Activated T-helper 1 cell treated with anti-CD3 and anti-CD28 coated beads, Interleukin-2, amount 50 U/mL, for 16 hours (primary cell): ENCODE measurements at places on chromosomes 6 and 20.

DNA sequence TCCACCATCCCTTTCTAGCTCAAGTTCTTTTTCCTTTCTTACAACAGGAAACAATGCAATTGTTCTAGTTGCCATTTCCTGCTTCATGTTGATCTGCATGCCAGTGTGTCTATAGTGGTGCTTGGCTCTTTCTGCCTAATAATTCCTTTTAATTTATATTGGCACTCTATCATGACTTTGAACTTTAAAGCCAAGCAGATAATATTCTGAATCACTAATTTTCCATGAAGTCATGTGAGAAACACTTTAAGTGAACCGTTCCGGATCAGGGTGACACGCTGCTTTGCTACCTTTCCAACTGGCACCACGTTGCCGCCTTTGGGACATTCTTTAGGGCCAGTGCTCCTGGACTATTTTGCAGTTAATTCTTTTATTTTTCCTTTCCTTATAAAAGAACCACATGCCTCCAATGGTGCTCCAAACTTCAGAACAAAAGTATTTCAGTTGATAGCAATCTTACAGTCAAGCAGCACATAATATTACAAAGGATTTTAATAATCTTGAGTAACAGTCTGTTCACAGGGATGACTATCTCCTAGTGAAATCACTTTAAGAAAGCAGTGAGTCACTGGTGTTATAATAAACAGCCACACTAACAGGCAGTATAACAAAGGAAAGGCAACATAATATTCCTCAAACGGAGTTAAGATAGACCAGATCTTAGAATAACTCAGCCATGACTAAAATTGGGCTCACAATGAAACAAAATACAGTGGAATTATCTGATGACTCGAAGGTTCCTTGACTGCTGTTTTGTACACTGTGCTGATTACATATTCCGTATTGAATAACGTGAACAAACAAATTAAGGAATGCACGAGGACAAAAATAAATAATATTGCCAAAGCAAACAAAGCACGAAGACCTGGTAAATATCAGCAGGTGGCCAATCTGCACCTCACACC is 19.0 kb upstream of the BLOC1S5 start:
- DNase-seq: no peak

DNA sequence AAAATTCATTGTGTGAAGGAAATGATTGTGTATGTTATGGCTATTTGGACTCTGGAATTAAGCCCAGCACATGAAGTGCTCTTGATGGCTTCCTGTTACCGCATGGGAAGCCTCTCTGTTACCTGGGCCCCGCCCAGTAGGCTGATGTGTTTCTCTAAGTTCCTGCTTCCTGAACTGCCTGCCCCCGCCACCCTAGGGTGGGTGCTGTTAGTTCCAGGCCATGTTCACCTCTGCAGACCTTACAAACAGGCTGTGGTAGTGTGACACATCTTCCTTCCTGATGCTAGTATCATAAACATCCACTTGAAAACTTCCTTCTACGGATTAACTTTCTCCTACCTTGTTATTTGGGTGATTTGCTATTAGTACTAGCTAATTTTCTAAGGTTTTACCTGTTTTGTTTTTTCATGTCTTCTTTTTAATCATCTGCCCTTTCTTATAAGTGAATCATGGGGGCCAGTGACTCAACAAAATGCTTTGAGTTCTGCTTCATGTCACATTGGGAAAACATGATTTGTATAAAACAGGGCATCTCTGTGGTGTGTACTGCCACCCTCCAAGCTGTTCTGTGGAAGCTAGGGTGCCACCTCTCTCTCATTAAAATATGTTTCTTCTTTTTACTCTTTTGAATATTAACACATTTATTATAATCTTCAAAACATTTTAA is 40.6 kb downstream of the SH3BGRL2 start:
- DNase-seq: peak; percentile 5

DNA sequence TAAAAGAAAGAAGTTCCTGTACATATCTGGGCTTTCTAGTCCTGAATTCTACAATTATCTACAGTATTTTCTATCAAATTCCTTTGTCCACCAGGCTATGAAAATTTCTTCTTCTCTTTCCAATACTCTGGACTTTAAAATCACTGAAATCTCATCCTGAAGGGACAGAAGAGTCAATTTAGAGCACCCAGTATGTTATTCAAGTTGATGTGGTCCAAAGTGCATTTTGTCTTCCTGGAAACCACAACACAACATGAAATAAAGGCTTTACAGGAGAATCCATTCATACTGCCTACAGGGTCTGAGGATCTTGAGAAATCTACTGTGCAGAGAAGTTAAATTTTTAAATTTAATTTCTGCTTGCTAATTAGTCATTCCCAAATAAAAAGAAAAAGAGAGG is 94.9 kb upstream of the ADGRF1 start:
- no peak for DNase-seq

DNA sequence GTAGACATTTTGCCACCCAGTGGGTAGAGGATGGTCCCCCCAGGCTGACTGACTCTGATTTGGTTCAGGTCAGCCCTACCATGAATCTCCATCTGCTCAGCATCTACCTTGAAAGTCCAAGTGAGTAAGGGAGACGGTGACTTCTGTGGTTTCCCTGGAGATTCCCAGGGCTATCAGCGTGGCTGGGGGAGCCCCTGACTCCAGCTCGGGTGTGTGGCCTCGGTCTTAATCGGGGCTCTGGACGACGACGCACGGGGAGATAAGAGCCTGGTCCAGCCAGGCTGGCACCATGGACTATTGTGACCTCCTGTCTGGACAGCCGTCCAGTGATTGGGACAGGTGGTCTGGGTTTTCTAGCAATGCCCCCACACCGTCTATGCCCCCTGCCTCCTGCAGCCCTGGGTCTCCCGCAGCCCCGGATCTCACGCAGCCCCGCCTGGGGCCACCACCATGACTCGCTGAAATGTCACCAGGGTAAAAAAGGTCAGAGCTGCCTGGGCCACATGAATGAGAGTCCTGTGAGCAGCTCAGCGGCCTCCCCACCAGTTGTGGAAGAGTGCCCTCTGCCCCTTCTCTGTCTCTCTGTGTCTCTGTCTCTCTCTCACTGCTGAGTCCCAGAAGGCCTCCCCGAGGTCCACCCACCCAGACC is 47.1 kb upstream of the GATA5 start:
- no peak for DNase-seq

DNA sequence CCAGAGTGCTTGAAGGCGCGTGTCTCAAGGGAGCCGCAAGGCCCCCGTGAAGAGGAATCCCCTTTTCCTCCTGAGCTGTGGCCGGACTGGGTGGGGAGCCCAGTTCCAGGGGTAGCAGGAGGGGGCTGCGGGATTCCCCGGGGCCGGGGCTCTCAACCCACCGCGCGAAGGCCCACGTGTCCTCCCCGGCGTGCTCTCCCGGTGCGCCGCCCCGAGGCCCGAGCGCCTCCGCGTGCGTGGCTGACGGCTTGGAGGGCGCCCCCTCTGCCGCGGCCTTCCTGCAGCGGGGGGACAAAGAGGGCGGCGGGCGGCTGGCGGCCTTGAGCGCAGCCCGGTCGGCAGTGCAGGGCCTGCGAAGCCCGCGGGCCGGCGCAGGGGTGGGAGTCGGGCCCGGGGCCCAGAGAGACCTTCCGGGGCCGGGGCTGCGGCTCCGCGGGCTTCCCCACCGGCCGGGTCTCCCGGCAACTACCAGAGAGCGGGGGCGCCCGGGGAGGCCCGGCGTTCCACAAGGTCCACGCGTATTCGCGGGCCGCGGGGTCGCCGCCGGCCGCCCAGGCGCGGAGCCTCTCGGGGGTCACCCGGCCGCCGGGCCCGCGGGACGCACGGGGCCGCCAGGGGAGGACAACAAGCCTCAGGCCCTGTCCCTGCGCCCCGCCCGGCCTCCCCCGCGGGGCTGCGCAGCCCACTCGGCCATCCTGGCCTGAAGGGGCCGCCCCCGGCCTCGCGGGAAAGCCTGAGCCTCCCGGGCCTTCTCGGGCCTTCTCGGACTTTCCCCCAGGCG is at the start of gene FAM217A:
Gene FAM217A, minus strand, starts transcription at position 447 of the 781 bp plus-strand sequence. CDS start 1,723 bp downstream, outside the sequence.
- DNase-seq: no peak
